ENCODE measurements at places on chromosomes 16 and 17.

DNA sequence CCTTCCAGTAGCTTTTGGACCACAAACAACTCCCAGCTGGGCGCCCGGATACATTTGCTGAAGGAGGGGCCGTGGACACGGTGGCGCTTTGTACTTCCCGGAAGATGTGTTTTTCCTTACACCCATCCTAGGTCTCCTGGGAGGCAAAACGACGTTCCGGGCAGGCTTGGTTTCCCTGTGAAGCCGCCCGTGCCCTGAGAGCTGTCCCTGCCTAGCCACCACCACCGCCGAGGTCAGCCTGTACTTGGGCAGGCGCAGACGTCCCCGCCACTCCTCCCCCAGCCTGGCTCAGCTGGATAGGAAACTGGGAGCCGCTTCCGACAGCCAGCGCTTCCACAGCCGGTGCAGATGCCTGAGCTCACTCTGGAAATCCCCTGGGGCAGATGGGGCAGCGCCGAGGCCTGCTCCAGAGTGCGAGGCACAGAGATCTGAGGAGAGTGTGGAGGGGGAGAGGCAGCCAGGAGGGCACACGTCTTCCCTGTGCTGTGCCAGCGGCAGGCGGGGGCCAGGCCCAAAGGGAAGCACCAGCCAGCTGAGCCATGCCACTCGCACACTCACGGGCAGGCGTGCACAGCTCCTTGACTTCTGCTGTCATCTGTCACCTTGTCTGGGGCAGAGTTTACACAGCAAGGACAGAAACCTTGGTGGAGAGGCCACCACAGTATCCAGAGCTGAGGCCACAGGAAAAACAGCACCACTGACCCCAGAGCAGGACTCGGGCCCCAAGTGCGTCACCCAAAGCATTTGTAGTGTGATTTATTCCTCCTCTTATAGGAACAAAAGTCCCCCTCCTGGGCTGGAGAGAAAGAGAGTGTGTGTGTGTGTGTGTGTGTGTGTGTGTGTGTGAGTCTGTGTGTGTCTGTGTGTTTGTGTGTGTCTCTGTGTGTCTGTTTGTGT, 3.0 kb downstream of the RHBDF2 start:
- DNase-seq, result no peak

DNA sequence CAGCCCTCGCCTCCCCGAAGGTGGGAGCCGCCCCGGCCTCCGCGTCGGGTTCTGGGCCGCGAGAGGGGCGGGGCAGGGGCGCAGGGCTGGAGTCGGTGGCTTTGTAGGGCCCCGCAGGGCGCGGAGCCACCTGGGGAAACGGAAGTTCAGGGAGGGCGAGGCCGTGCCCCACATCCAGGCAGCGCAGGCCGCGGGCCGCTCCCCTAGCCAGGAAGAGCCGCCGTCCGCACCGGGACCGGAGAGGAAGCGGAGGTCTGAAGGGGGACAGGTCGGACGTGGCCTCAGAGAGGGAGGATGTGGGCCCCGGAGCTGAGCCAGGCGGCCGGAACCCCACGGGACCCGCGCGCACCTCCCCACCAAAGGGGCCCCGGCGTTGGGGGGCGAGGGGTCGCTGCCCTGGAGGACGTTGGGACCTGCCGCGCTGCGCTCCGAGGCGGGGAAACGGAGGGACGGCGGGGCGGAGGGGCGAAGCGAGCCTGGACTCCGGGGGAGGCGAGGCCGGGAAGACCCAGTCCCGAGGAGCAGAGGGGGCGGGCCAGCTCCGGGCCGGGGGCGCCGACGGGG, 482 bp upstream of the SLC16A3 start:
- DNase-seq, result no peak

DNA sequence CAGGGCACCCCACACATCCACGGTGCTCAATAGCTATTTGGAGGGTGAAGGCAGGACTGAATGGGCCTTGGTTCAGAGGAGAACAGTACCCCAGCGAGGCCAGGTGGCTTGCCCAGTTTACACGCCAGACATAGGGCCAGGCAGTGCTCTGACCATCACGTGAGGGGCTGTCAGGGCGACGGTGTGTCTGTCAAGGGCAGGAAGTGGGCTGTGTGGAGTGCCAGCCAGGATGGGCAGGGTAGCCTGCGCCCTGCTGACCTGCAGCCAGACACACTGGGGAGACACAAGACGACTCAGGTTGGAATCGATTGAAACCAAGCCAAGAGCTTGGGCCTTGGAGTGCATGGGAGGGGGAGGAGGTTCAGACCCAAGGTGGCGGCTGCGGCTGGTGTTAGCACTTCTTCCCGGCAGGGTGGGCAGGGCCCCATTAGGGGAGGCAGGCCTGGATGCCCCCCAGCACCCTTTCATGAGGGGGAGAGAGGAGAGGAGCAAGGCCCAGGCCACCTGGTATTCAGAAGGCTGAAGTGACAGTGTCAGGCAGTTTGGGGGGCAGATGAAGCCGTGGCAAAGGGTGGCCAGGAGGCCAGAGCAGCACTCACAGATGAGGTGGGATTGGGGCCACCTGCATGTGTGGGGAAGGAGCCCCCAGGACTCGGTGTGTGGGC, 68.2 kb downstream of the SREBF1 start:
- DNase-seq, result no peak

GRCh38 chr16:57628008-57628781, at the start of gene ADGRG1:
TSS of gene ADGRG1 (plus strand) at chr16:57628630. CDS start at chr16:57650288, 21,658 bp downstream.
- no peak for DNase-seq

- no peak for DNase-seq
Observed at GRCh38 chr17:37392024-37392590, 14.5 kb downstream of the ACACA start.

- no peak for DNase-seq
Observed at GRCh38 chr16:535446-536405, 8.2 kb downstream of the CAPN15 start.

DNA sequence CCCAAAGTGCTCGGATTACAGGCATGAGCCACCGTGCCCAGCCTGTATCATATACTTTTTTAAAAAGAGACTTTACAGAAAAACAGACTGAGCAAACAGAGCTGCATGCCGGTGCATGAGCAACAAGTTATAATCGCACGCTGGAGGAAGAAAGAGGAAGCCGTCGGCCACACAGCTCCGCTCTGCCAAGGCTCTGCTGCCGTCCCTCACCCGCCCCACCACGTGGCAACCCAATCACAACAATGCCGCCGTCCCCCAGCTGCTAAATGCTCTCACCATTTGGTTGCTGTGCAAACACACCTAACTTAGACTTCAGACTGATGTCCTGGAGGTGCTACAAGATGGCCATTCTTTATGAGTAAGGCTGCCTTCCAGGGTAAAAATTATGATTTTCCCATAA, 83.5 kb downstream of the ADCY9 start:
- no peak for DNase-seq

DNA sequence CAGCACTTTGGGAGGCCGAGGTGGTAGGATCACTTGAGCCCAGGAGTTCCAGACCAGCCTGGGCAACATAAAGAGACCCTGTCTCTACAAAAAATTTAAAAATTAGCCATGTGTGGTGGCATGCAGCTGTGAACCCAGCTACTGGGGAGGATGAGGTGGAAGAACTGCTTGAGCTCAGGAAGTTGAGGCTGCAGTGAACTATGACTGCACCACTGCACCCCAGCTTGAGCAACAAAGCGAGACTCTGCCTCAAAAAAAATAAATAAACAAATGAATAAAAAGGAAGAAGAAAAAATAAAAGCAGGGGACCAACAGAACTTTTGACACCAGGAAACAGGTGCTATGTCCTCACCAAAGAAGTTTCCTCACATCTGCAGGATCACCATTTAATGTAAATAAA, 14.2 kb downstream of the TERF2 start:
- no peak for DNase-seq
